Stimulated activated CD8-positive, alpha-beta memory T cell treated with anti-CD3 and anti-CD28 coated beads, Interleukin-15, amount 100 ng/mL, for 24 hours (primary cell): ENCODE measurements at places on chromosomes 12 and 14.

- no peak for DNase-seq
Observed at GRCh38 chr12:27469176-27469736, 22.7 kb downstream of the SMCO2 start.

DNA sequence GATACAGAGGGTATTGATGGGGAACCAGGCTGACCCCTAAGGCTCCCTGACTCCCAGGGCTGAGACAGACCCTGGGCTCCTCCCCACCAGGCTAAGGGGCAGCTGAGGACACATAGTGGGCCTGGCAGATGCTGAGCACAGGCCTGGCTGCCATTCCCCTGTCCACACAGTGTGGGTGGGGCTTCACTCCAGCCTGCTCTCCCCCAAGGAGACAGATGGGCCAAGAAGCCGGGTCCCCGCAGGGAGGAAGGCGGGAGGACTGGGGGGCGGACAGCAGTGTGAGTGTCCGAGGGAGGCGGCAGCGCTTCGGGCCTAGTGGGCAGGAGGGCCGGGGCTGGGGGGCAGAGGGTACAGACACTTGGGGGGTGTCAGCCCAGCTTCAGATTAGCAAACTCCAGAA lies 32.0 kb downstream of the RFLNA start:
- no peak for DNase-seq

GRCh38 chr12:86748894-86749293 lies 492.7 kb upstream of the MGAT4C start:
- DNase-seq: no peak

DNA sequence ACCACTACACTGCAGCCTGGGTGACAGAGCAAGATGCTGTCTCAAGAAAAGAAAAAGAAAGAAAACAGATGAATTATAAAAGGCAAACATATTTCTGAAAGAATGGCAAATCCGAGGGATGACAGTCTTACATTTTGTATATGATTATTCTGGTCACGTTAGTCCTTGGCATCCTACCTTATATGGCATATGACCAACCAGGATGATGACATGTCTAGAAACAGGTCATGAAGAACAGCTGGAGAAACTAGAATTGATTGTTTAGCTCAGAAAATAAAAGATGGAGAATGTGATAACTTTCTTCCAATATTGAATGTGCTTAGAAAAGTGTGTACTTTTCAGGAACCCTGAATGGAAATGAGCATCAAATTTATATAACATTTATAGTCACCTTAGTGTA lies 19.2 kb downstream of the SLC2A14 start:
- no peak for DNase-seq

GRCh38 chr14:74653386-74654138 lies 41.5 kb upstream of the LTBP2 start:
- DNase-seq: no peak

- DNase-seq: no peak
Observed at GRCh38 chr14:59371771-59372170, 93.4 kb downstream of the GPR135 start.

DNA sequence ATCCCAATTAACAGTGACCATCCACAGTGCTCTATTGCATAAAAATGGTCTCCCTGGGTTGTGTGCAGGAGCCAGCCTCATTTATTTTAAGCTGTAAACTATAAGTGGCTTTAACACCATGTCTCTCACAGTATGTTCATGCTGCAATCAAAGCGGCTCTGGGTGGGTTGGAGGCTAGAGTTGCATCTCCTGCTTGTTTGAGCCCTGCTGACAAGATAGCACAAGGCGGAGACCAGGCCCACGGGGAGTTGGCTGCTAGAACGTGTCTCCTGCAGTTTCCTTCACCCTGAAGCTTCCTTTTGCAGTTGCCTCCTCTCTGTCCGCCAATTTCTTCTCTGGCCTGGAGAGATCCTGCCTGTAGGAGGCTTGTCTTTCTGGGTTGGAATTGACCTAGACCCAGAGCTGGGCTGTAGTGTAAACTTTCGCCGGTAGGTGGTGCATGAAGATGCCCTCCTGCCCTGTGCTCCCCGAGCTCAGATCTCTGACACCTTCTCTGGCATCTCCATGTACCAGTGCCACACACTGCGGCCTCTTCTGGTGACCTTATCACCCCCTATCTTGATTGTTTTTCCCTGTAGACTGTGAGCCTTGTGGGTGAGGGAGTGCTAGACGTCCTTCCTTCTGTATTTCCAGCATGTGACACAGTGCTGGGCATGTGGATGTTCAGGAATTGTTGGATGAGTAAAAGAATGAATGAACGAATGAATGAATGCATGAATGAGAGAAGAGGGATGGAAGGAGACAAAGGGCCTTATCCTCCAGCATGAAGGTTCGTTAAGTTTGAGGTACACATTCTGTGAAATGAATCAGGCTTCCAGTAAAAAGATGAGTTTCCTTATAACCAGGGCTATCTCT lies 10.4 kb downstream of the OTUB2 start:
- DNase-seq: peak; percentile 47

- no peak for DNase-seq
Observed at GRCh38 chr14:58401587-58401986, 5.9 kb downstream of the TOMM20L start.

GRCh38 chr14:92923744-92924103 lies 774 bp downstream of the CHGA start:
- no peak for DNase-seq

DNA sequence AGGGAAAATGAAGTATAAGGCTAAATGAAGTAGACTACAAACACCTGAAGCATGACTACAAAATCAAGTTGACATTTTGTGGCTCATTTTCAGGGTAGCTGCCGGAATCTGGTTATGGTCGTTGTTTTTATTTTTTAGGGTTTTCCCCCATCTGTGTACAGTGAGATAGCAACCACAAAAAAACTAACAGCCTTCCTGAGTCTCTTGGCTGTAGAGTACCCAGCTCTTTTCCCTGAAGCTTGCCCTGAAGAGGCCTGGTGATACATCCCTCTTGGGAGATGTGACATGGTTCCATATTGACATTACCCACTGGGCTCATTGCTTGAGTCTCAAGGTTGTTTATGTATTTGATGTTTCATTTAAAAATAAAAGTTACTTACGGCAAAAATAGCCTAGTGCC lies 424.0 kb downstream of the ZFP36L1 start:
- DNase-seq: no peak

DNA sequence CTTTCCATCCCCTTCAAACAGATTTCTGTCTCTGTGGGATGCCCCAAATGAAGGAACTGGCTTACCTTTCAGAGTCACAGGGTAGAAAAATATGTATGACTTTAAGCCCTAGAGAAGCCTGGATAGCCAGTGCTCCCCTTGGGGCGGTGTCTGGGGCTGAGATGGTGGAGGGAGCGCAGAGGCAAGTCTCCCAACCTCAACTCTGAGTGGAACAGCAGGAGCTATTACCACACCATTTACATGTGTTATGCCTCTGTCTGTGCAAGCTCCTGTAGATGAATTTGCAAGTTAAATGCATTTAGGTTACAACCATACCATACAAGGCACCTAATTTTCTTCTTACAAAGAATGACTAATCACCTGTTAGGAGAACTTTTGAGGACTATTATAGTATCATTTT lies 50.4 kb upstream of the CLMN start:
- no peak for DNase-seq

- no peak for DNase-seq
Observed at GRCh38 chr14:33493266-33493665, 457.6 kb downstream of the EGLN3 start.

DNA sequence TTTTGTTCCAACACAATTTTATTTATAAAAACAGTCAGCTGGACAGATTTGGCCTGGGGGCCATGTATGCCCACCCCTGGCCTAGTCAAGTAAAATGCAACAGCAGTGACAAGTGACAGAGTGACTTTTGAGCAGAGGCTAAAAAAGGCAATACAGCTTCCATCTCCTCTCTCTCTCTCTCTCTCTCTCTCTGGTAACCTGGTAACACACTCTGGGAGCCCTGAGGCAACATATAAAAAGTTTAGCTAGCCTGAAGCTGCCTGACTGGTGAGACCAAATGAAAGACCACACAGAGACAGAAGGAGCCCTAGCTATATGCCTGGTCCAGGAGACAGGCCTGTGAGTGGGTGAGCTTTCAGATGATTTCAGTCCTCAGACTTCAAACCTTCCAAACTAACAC lies 105.4 kb downstream of the DENND5B start:
- no peak for DNase-seq

DNA sequence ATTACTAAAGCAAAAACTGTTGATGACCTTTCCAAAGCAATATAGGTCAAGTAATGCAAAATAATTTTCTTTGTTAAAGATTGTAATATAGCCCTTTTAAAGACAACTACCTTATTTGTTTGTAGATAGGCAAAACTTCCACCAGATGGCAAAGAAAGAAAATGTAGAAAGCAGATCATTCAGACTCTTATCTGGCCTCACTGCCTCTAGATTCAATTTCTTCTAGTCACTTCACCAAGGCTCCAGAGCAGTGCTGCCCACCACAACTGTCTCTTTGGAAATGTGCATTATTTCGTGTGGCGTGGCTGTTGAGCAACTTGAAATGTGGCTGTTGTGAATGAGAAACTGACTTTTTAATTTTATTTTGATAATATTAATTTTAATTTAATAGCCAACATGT lies 127.1 kb downstream of the ITPR2 start:
- no peak for DNase-seq

DNA sequence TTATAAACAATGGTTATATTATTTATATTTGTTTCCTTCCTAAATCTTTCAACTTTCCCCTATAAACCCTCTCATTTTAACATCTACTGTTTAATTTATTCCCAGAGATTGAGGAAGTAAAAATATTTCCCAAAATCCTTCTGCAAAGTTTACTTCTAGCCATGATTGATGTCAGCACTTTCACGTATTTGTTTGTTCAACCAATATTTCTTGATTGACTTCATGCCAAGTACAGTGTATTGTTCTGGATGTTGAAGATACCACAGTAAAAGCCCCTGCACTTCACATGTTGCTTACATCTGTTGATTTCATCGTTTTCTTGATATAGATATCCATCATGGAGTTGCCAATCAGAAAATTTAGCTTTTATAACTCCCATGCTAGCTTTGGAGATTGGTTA lies 81.8 kb downstream of the TTLL5 start:
- DNase-seq: no peak

DNA sequence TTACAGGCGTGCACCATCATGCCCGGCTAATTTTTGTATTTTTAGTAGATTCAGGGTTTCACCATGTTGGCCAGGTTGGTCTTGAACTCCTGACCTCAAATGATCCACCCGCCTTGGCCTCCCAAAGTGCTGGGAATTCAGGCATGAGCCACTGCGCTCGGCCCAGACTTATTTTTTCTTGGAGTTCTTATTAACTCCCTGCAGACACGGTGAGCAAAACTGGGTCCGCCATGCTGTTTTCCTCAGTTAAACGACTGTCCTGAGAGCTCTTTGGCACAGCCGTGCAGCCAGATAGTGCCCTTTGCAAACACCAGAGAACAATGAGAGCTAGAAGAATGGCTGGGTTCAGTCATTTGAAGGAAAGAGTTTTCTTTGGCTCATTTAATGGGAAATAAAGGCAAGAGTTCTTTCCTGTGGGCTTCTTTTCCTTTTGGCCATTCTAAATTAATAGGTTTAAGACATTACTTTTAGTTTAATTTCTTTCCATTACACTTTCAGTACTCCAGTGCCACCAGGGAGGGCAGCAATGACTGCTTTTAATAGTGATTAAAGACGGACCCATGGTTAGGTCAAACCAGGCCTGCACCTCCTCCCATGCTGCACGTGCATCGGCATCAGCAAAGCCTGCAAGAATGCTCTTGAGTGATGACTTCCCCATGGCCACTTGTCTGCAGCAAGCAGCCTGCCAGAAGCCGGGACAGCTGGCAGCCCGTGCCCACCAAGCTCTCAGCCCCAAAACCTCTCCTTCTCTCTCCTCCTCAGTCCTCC lies 60.7 kb downstream of the VCPKMT start:
- no peak for DNase-seq

DNA sequence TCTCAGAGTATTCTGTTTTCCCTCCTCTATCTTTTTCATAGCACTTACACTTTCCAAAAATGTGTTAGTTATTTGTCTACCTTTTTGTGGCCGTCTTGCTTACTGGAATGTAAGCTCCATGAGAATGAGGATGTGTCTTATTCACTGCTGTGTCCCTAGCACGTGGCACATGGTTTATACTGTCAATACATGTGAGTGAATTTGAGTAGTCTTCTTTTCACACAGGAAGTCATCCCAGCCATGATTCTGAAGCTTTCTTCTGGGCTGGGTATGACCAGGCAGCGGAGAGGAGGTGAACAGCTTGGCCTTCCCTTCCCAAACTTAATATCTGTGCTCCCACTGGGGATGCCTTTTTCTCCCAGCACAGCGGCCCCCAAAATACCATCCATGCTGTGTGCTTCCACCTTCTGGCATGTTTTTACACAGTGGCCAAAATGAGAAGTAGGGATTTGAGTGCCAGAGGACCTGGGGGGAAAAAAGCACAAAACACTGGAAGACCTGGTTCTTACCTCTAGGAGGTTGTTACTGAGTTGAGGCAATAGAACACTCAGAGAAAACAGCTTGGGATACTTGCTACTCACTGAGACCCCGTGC lies 10.3 kb downstream of the PLEKHG3 start:
- DNase-seq: no peak

GRCh38 chr12:12181511-12181910 lies 85.3 kb downstream of the LRP6 start:
- DNase-seq: no peak

GRCh38 chr14:104972301-104973134 lies 5.7 kb downstream of the AHNAK2 start:
- DNase-seq: no peak

GRCh38 chr12:131589221-131589897 lies 121.5 kb upstream of the SFSWAP start:
- DNase-seq: no peak

- DNase-seq: no peak
Observed at GRCh38 chr14:95341115-95341514, 21.4 kb upstream of the CLMN start.

- DNase-seq: no peak
Observed at GRCh38 chr12:81077329-81077685, 572 bp upstream of the ACSS3 start.

GRCh38 chr12:94650143-94651056 lies at the start of gene TMCC3:
TMCC3 (minus strand) TSS chr12:94650557; CDS start chr12:94650430, 127 bp downstream.
- DNase-seq: no peak

GRCh38 chr12:119180380-119181040 lies 1.8 kb downstream of the HSPB8 start:
- DNase-seq: no peak

GRCh38 chr14:103401223-103402214 lies 16.3 kb downstream of the MARK3 start:
- no peak for DNase-seq

- no peak for DNase-seq
Observed at GRCh38 chr12:9697619-9698018, 28.1 kb downstream of the CLEC2D start.

DNA sequence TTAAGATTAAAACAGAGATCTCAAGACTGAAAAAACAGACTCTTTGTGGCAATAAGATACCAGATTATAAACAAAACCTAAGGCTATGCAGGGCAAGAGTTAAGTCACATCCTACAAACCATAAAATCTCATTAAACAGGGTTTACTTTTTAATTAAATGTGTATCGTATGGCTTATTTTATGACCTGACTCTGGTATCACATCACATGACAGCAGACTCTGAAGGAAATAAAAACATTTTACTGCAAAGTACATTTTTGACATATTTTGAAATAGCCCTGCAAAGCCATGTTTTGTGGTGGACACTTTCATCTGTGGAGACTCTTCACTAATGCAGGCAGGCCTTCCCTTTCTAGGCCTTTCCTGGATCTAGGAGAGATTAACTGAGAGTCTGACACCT lies 327.6 kb upstream of the CLEC14A start:
- no peak for DNase-seq
